ENCODE measurements at places on chromosomes 2 and 18.

DNA sequence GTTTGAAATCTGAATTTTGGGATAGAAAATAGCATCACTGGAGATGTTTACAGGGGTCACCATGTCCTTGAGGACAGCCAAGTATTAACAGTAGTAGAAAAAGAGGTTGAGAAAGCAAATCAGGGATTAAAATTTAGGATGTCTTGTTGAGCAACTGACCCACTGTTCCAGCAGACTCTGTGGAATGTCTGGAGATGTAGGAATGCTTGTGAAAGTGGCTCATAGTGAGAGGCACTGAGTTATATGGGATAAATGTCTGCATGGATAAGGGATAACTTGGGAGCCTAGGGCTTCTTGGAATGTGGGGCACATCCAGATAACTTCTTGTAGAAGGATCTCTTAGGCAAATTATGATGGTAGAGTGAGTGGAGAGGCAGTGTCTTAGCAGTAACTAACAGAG lies 495.0 kb downstream of the TMX3 start:
- DNase-seq, result no peak

- no peak for DNase-seq
Measured at GRCh38 chr2:160918906-160919503, 241.2 kb upstream of the TANK start.

GRCh38 chr2:184743096-184743495 lies 144.8 kb downstream of the ZNF804A start:
- no peak for DNase-seq

- DNase-seq, result no peak
Measured at GRCh38 chr2:238654479-238655197, 193.2 kb upstream of the TWIST2 start.

- DNase-seq, result peak; percentile 75
Measured at GRCh38 chr2:74481961-74482800, 617 bp downstream of the CCDC142 start.

DNA sequence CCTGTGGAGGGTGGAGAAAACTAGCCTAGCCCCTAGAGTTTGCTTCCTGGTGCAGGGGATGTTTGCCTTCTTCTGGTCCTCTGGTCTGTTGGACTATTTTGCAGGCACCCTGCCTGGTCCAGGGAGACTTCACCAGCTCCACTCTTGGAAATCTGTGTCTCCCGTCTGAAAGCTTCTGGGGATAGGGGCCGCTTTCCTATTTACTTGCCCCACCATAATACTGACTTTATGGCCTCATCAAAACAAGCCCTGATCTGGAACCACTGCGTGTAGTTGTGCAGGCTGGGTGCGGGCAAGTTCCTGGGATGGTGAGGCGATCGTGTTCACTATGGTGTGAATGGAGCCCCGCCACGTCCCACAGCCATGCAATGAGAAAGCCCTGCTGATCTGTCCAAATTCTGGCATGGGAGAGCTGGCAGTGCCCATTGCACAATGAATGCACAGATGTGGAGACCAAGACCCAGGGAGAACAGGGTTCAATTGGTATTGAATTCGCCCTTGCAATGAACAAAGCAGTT lies 74.3 kb downstream of the DDX1 start:
- no peak for DNase-seq

- no peak for DNase-seq
Measured at GRCh38 chr2:3251946-3252345, 125.7 kb downstream of the EIPR1 start.

DNA sequence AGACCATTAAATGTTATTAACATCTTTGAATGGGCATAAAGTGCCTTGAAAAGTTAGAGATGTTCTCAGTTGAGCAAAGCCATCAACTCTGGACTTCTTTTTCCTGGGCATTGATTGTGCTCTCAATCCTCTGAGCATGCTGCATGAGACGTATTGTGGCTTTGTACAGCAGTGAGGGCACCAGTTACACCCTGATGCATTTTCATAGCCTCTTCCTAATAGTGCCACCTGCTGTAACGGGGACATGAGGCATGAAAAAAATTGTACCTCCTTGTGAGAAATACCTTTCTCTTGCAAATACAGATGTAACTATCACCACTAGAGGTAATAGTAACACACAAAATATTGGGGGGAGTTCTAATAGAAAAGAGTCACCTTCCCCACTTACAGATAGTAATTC lies 697.5 kb downstream of the TMEM182 start:
- no peak for DNase-seq

- DNase-seq, result no peak
Measured at GRCh38 chr2:156719036-156719435, 282.9 kb downstream of the GPD2 start.

DNA sequence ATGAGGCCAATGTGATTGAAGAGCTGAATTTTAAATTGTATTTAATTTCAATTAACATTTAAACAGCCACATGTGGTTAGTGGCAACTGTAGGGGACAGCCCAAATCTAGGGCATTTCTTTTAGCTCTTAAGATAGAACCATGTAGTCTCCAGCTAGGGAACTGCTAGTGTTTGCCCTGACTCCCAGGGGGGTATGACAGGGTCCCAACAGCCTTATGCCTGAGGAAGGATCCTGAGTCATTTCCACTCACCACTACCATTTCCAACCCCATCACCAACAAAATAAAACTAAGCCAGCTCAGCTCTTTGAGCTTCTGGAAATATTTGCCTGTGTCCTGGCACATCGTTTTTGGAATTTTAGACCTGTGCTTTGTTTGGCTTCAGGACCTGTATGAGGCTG lies 13.7 kb upstream of the GMCL1 start:
- DNase-seq, result no peak

DNA sequence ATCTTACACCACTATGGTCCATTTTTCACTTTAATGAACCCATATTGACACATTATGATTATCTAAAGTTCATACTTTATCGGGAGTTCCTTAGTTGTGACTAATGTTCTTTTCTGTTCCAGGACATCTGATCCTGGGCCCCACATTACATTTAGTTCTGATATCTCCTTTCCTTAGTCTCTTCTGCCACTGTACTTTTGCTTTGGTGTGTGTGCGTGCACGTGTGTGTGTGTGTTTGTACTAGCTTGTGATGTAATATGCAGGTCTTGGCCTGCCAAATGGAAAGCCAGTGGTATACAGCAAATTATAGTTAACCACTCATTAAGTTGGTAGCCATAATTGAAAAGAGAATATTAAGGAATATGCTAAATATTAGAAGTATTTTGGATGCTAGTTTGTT lies 88.0 kb downstream of the CDC42EP3 start:
- DNase-seq, result no peak

GRCh38 chr2:235843591-235844395 lies 324.4 kb downstream of the GBX2 start:
- DNase-seq, result no peak

DNA sequence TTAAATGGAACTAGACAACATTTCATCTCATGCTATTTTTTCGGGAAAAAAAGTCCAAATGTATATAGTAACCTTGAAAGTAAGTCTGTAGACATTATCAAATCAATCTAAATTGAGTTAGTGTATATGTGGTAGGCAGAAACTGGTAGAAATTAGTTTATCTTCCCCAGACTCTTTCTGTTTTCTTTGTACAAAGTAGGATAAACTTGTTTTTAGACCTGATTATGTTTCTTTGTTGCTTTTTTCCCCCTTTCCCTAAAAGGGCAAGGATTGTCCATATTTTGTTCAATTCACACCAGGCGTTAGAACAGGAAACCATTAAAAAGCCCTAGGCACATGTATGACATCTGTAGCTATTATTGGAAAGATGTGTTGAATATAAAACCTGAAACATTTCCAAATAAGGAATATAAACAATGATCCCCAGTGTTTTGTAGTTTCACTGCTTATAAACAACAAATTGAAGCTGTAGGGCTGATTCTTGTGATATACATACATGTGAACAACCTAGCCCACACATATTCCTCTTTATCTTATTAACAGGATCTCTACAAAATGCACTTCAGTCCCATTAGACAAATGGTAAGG lies 528.3 kb downstream of the PARD3B start:
- no peak for DNase-seq

GRCh38 chr2:240374085-240374907 lies 61.2 kb upstream of the GPC1 start:
- DNase-seq, result no peak

DNA sequence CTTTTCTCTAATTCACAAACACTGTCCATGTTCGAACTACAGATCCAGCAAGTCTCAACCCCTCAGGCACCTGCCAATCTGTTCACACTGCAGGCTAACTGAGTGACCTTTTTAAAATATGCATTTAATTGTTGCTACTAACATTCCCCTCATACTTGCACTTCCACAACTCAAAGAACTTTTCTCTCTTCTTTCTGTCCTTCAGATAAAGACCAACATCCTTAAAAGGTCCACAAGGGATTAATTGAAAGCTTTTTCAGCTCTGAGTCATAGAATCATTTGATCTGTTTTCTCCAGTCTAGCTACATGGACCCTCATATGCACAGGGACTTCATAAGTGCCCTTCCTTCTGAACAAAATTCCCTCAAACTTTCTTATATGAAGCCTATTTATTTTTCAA lies 1321.2 kb downstream of the DPP10 start:
- DNase-seq, result no peak

DNA sequence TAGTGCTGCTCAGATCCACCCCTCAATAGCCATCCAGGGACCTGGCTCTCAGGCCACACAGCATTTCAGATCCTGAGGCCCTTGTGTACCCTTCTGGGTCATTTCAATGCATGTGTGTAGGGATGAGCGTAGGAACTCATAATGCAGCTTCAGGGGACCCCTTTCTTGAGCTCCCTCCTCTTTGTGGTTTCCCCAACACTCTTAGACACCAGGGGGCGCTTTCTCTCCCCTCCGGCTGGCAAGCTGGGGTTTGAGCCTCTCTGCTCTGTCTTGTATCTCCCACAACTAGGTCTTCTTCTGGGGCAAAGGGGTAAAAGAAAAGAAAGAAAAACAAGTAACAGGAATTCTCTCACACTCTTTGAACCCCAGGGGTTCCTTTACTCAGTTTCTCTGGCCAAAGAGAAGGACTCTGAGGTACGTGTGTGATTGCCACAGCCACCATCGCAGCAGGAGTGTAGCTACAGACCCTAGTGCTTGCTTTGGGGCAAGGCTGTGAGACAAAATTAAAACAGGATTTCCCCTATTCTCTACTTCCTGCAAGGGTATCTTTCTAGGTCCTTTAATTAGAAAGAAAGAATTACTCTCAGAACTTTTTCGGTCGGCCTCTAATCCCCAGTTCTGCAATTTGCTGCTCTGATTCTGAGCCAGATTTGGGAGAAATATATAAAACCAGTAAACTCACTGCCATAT lies 38.0 kb downstream of the CABYR start:
- peak; percentile 17 for DNase-seq

- DNase-seq, result peak; percentile 76
Measured at GRCh38 chr2:222318026-222318711, 19.4 kb upstream of the PAX3 start.

GRCh38 chr2:98502556-98503335 lies 58.1 kb downstream of the INPP4A start:
- DNase-seq, result no peak

- peak; percentile 69 for DNase-seq
Measured at GRCh38 chr2:36780231-36780839, 83.8 kb downstream of the VIT start.

DNA sequence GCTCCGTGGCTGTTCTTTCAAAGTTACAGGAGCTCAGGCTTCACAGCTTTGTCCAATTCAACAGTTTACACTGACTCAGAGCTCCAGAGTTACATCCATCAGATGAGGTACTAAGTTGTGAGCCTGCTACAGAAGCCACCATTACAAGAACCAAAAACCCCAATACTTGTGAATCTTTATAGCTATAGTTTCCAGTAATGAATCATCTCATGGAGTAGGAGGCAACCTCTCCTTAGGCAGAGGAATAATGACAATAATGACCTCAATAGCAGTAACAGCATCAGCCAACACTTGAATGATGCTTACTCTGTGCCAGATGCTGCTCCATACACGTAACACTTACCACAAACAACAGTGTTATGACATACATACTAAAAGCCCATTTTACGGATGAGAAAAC lies 3.6 kb downstream of the ZC3H8 start:
- no peak for DNase-seq

GRCh38 chr2:60602828-60603532 lies 49.5 kb upstream of the BCL11A start:
- no peak for DNase-seq

DNA sequence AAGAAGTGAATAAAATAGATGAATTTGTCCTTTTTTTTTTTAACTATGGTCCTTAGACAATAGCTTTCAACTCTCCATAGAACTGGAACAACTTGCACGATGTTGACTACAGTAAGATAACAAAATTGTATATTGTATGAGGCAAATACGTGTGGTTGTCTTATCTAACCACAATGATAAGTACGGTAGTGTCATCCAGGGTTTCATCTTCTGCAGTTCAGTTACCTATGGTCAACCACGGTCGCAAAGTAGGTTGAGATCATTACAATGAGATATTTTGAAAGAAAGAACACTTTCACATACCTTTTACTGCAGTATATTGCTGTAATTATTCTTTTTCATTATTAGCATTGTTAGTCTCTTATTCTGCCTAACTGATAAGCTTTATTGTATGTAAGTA lies 295.2 kb downstream of the PARD3B start:
- DNase-seq, result no peak

GRCh38 chr2:210132239-210132638 lies 39.0 kb downstream of the KANSL1L start:
- no peak for DNase-seq

GRCh38 chr18:50177294-50177992 lies 17.5 kb downstream of the MYO5B start:
- DNase-seq, result no peak

DNA sequence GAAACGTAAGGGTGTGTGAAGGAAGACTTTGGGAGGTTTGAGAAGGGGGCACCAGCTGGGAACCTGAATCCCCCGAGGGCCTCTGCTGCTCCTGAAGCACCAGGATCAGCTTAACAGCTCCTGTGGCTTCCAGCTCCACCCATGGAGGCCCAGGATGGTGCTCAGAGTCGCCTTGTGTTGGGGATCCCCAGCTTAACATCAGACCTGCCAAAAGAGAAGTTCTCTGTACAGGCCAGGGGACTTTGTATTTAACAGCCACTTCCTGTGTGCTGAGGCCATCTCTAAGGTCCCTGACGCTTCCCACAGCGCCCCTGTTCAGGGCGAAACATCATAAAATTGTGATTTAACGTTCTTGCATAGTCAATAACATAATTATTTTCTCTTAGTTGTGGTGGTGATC lies 77.5 kb downstream of the NCK2 start:
- DNase-seq, result peak; percentile 49

DNA sequence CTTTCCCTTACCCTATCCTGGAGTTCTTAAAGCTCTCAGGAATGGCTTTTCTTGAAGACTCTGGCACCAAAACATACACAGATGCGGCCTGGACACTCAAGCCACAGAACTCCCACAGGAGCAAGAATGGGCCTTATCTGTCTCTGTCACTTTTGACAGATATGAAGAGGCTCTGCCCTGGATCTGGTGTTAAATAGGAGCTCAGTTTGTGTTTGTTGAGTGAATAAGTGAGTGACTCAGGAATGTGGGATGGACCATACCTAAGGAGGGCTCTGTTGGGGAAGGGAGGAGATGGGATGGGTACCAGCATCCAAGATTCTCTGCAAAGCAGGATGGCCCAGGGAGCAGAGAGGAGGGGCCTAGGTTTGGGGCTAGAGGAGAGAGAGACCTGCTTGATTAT lies 33.9 kb upstream of the EPAS1 start:
- DNase-seq, result no peak

All from NCI-H524 (cell line).